PC-3 (cell line): ENCODE measurements at places on chromosomes 6 and 20. TPM values are rescaled to one million over a fixed set of nuclear protein-coding genes. Genes with fewer than 3 reads are reported as not detected.

The ESR1 gene
- 2.2 and 5.9 TPM in 2 replicates for total RNA-seq

The SIGLEC1 gene
- total RNA-seq, result not detected in 2 replicates

The SPO11 gene
- not detected in 2 replicates for total RNA-seq

The EYS gene
- total RNA-seq, result 0.07 TPM in 1 of 2 replicates, not detected in the other

The HCRTR2 gene
- total RNA-seq, result not detected in 2 replicates

The TMEM74B gene
- 6.3 and 18.4 TPM in 2 replicates for total RNA-seq

The APOM gene
- total RNA-seq, result 1.6 and 2.2 TPM in 2 replicates

The EFCAB8 gene
- total RNA-seq, result not detected in 2 replicates

The MOG gene
- total RNA-seq, result not detected in 2 replicates

The HS3ST5 gene
- 0.86 and 1.2 TPM in 2 replicates for total RNA-seq

The PSMB9 gene
- 0.40 and 1.5 TPM in 2 replicates for total RNA-seq

The KCNS1 gene
- total RNA-seq, result not detected in 2 replicates

The HLA-DRA gene
- total RNA-seq, result not detected in 2 replicates

The SLC32A1 gene
- not detected in 2 replicates for total RNA-seq

The FAM120B gene
- 8.7 and 11.5 TPM in 2 replicates for total RNA-seq

The PHACTR1 gene
- total RNA-seq, result not detected in 2 replicates

The RIN2 gene
- total RNA-seq, result 64.3 and 69.8 TPM in 2 replicates

The VAPB gene
- 16.5 and 23.0 TPM in 2 replicates for total RNA-seq

The SRSF12 gene
- total RNA-seq, result not detected in 2 replicates

The PRKN gene
- total RNA-seq, result not detected in 2 replicates

The CALHM6 gene
- total RNA-seq, result not detected in 2 replicates

The FLRT3 gene
- total RNA-seq, result 2.6 and 2.8 TPM in 2 replicates

The MAP7 gene
- total RNA-seq, result 13.9 and 25.3 TPM in 2 replicates

The KIF13A gene
- total RNA-seq, result 21.3 and 27.1 TPM in 2 replicates

The ZC3H12D gene
- total RNA-seq, result not detected in 2 replicates

The ECT2L gene
- total RNA-seq, result not detected in 2 replicates

The OPRM1 gene
- total RNA-seq, result not detected in 2 replicates

The SOX18 gene
- total RNA-seq, result 1.1 and 1.5 TPM in 2 replicates

The OOEP gene
- total RNA-seq, result not detected in 2 replicates

The C20orf96 gene
- 3.4 and 5.0 TPM in 2 replicates for total RNA-seq

The RIPOR3 gene
- 0.04 TPM in 1 of 2 replicates, not detected in the other for total RNA-seq

The ADGRB3 gene
- 0.11 and 0.23 TPM in 2 replicates for total RNA-seq

The CLDN20 gene
- not detected in 2 replicates for total RNA-seq

The OTOR gene
- not detected in 2 replicates for total RNA-seq

The SLC22A23 gene
- 5.7 and 8.2 TPM in 2 replicates for total RNA-seq

The ERVFRD-1 gene
- total RNA-seq, result not detected in 2 replicates

The KCTD20 gene
- total RNA-seq, result 20.8 and 26.5 TPM in 2 replicates

The CD93 gene
- total RNA-seq, result not detected in 2 replicates

The SAMD5 gene
- 1.2 and 1.8 TPM in 2 replicates for total RNA-seq

The PRSS35 gene
- 1.7 and 3.2 TPM in 2 replicates for total RNA-seq
